ENCODE measurements at places on chromosomes 7 and 10.

DNA sequence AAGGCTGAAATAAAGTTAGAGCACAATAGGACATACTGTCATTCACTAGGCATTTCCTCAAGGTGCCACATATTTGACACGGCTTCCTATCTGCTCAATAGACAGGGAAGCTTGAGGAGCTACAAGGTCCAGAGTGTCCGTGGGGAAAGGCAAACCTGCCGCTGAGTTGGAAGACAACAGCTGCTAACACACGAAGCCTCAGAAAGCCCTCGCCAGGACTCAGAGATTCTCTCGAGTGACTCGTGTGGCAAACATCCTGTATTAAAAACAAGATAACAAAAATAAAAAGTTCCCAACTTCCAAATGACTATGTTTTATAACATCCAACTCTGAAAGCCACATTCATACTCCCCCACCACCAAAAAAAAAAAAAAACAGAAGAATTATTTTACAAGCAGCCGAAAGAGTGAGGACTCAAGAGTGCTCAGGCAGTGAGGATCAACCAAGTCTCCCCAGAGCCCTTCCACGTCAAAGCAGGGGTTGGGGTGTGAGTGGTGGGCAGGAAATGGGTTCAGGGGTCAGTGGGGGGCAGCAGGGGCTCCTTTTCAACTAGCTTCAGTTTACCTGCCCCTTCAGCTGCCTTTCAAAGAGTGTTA lies 67.6 kb downstream of the STK17A start:
- peak; percentile 40 for DNase-seq

DNA sequence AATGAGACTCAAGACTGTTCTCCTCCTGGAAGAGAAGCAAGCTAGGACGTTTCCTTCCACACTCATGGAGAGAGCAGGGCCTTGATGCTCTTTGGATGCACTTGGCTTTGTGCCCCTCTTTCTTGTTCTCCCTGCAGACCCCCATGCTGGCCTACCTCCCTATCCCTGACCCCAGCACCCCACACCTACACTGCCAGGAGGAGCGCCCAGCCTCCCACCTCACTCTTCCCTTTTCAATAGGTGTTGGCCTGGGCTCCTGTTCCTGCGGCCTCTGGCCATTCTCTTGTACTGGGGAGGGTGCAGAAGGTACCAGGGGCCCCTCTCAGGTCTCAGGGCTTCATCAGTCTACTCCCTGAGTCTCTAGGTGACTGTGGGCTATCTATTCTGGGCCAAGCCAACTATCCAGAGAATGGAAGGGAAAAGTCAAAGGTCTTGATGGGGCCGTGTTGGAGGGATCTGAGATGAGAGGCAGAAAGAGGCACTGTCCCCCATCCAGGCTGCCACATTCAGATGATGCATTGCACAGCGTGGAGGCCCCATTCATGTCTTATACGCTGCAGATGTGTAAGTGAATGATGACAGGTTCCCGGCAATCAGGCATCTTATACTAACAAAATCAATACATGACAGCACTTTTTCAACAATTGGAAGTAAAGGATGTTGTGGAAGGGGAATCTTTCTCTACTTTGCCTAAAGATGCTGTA lies 32.7 kb upstream of the LOXL4 start:
- DNase-seq: no peak

GRCh38 chr7:20299647-20300312 lies 30.9 kb upstream of the ITGB8 start:
- no peak for DNase-seq

GRCh38 chr7:112362053-112362650 lies 88.1 kb upstream of the IFRD1 start:
- DNase-seq: no peak

GRCh38 chr7:128447941-128448564 lies 7.6 kb upstream of the HILPDA start:
- no peak for DNase-seq

GRCh38 chr7:73817121-73817520 lies 13.7 kb upstream of the CLDN4 start:
- no peak for DNase-seq

DNA sequence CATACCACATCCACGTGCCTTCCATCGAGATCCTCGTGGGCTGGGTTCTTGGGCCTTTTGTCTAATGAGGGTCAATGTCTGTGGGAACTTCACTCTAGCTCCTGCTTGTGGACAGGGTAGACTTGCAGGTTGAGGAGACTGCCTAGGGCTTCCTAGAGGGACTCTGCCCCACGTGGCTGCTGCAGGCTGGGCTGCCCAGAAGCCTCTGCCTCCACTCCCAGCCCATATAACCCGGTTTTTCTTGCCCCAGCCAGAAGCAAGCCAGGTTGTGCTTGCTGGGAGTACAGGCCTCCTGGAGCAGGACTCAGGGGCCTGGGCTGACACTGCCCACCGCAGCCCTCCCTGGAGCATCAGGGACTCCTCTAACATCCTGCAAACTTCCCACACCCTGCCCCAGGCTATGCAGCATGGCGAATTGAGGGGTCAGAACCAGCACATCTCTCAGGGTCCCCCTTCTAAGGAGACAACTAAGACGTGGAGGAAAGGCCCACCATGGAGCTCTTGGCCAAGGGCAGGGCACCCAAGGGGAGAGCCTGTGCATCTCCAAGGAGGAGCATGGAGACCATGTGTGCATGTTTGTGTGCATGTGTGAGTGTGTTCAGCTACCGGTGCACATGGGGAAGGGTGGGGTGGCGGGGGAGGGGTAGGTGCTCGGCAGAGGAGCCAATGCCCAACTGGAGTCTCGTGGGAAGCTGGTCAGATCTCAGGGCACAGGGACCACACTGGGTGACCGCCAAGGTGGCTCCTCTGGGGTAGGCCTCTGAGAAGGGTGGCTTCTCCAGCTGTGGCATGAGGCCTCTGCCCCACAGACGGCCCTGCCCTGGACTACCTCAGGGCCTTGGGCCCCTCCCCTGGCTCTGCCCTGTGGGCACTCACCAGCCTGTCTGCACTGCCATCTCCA lies 62.6 kb downstream of the RASGEF1A start:
- peak; percentile 5 for DNase-seq

- DNase-seq: no peak
Measured at GRCh38 chr10:120431251-120431651, 25.8 kb upstream of the PLPP4 start.

DNA sequence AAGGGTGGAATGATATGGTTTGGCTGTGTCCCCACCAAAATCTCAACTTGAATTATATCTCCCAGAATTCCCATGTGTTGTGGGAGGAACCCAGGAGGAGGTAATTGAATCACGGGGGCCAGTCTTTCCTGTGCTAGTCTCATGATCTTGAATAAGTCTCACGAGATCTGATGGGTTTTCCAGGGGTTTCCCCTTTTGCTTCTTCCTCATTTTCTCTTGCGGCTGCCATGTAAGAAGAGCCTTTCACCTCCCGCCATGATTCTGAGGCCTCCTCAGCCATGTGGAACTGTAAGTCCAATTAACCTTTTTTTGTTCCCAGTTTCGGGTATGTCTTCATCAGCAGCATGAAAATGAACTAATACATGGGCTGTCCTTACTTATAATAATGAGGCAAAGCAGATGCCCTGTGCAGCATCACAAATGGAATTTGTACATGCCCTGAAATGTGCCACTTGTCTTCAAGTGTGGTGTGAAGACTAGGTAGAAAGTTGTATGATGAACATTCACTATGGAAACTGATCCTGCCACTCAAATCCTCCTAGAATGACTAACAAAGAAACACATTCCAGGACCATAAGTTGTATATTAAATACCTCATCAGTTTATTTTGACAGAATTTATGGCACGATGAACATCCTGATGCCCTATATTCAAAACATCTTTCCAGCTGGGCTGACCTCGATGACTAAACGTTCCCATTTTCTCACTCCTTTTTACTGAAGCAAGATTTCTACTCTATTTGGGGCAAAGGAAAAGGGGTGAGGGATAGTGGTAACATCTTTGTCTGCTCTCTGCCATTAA lies 122.8 kb upstream of the CTTNBP2 start:
- no peak for DNase-seq

- DNase-seq: no peak
Measured at GRCh38 chr7:115968596-115968995, 62.0 kb downstream of the TFEC start.

- DNase-seq: no peak
Measured at GRCh38 chr10:43026039-43026973, 50.6 kb upstream of the RET start.

DNA sequence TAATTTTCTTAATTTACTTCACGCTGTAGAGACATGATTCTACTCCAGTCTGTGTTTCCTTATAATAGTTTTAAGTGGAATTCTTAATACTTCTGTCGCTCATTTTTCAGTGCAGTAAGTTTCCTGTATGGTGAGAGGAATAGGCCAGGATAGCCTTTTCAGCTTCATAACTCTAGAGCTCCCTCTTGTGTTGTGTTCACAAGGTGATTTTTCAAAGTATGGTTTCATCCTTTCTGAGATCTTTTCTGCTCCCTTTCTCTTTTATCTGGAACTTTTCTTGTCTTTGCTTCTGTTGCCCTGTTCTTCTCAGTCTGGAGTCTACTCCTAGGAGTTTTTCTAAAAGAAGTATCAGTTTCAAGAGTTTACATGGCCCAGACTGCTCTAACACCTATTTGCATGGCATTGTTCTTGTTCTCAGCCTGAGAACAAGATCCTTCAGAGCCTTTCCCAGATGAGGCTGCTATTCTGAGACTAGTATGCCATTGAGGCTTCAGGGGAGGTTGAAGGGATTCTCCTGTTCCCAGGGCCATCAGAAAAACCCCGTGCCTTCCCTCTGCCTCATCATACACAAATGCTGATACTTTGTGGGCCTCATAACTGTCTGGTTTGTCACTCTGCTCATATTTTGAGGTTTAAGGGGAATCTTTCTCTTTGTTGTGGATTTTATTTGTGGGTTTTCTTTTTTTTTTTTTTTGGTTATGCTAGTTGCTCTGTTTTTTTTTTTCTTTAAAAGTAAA lies 21.8 kb downstream of the NET1 start:
- no peak for DNase-seq

DNA sequence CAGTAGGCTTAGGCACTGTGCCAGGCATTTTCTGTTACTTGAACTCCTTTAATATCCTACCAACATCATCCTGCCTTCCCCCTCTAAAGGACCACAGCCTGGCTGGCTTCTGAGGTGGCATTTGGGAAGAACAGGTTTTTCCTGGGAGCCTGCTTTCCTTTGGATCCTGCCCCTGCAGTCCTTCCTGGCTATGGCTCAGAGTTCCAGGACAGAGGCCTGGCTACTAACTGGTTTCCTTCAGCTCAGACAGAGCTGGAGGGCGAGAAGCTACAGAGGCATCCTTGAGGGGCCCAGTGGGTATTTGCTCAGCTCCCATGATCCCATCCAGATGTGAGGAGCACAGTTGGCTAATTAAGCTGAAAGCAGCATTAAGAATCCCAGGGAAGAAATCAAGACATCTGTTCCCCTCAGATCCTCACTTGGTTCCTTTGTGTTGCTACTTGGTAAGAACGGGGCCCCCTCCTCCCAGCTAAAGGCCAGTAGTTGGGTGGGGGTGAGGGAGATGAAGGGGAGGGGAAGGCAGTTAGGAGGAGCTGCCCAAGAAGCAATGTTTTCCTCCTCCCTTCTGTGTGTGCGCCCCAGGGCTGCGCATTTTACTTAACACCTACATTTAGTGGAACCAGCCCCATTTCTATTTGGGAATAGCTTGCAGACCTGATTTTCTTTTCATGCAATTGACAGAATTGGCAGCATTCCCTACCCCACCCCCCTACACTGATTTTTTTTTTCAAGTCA lies 142.6 kb upstream of the SORCS3 start:
- no peak for DNase-seq

DNA sequence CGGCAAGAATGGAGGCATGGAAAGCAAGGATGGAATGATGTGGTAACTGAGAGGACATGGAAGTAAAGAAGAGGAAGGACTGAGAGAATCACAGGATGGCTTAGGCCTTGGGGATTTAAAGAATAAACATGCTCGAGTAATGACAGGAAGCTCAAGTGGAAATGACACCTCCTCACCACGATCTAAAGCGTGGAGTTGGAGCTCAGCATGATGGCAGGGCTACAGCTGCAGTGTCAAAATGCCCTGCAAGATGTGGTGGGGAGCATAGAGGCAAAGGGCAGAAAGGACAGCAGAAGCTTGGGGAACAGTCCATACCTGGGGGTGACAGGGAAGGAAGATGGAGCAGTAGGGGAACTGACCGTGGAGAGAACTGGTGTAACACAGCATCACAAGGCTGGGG lies 229.5 kb upstream of the PLXNA4 start:
- DNase-seq: no peak

DNA sequence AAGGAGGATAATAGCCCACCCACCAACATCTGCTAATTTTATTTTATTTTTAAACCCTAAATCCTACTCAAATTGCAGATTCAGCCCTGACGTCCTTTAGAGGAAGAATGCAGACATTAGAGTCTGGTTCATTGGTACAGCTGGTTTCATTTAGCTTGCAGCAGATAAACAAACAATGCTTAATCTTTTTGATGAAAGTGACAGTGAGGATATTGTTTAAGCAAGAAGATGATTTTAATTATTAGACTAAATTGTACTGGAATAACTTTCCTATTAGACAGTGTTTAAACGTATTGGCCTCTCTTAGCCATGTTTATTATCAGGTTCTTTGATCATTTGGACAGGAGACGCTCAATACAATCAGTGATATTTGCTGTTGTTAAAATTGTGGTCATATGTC lies 164.8 kb downstream of the CDK14 start:
- DNase-seq: no peak

DNA sequence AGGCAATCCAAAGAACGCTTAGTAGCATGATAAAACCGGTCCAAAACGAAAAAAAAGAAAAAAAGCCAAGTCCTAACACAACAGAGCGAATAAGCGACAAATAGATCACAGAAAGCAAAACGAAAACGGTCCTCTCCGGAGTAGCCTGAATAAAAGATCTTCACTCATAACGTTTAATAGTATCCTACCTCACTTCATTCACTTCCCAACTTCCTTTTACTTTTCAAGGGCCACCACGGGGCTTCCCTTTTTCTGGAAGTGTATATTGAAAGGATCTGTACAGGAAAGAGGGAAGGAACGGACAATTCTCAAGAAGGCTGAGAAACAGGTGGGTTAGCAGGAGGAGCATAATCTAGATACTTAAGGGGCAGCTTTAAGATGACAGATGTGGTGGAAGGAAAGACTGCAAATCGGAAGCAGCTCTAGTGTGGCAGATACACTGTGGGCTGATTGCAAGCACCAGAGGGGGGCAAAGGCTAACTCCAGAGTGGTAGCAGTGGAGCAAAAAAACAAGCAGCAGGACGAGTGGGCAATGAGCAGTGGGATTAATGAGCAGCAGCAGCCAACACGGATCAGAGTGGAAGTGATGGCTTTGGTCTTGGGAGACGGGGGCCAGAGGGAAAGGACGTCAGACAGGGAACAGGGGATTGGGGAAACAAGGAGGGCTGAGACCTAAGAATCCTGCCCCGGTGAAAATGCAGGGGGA lies 866 bp downstream of the CNOT4 start:
- no peak for DNase-seq
